NCI-H510A (cell line): ENCODE measurements at places on chromosomes 12 and 14.

DNA sequence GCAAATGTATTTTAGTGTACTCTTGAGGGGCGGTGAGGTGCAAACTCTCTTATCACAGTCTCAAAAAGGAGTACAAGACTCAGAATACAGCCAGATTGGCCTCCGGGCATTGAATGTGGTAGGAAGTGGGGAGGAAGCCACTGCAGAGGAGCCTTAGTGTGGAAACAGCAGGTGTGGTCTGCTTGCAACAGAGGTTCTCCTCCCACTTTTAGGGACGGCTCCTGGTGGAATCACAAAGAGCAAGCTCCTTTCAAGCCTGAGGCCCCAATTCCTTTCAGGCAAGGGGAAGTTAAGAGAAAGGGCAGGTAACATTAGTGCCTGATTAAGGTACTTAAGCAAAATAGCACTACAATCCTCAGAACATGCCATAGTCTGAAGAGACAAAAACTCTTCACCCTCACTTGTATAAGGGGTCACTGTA lies 23.7 kb upstream of the SLC2A3 start:
- DNase-seq: no peak

DNA sequence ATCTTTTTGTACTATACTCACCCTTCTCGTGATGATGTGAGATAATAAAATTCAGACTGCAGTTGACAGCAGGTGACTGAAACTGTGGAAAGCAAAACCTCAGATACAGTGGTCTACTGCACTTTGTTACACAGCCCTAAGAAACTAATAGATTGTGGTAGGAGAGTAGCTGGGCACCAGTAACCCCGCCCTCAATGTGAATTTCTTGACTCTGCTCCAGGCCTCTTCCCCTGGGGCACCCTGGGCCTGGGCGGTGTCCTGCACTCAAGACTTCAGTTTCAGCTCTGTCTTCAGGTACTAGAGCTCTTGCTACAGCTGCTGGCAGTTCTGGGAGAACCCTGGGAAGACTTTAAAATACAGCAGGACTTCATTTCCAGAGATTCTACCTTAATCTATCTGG lies 197.6 kb upstream of the AVPR1A start:
- no peak for DNase-seq

- no peak for DNase-seq
Observed at GRCh38 chr14:29351996-29352705, 575.5 kb downstream of the PRKD1 start.

GRCh38 chr12:57171668-57172067 lies 24.2 kb upstream of the LRP1-AS start:
- DNase-seq: no peak

GRCh38 chr14:100074431-100075100 lies 9.3 kb downstream of the EVL start:
- DNase-seq: no peak

DNA sequence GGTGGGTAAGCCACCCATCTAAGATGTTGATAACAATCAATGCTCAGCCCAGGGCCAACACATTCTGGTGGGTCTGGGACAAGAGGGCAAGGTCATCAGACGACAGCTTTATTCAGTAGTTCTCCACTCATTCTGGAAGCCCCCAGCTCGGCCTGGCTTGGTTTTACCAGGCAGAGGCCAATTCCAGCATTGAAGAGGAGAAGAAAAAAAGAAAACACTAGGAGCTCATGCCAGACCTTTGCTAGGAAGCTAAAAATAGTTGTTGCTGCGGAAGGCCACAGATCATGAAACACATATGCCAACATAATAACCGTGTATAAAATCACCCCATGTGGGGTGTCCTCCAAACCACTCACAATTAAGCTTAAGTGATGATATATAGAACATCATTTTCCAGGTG lies 44.4 kb downstream of the CCDC60 start:
- no peak for DNase-seq

GRCh38 chr12:91100906-91101305 lies 10.4 kb downstream of the LUM start:
- DNase-seq: no peak

- no peak for DNase-seq
Observed at GRCh38 chr12:107948391-107948945, 174.0 kb downstream of the ASCL4 start.

- no peak for DNase-seq
Observed at GRCh38 chr12:127107744-127108143, 1159.2 kb upstream of the TMEM132C start.

- peak; percentile 81 for DNase-seq
Observed at GRCh38 chr12:109020796-109021380, at the start of gene SVOP. SVOP (minus strand) TSS chr12:109021068; CDS start chr12:109020868, 200 bp downstream.

- no peak for DNase-seq
Observed at GRCh38 chr12:120620624-120621023, 19.8 kb upstream of the CABP1 start.

DNA sequence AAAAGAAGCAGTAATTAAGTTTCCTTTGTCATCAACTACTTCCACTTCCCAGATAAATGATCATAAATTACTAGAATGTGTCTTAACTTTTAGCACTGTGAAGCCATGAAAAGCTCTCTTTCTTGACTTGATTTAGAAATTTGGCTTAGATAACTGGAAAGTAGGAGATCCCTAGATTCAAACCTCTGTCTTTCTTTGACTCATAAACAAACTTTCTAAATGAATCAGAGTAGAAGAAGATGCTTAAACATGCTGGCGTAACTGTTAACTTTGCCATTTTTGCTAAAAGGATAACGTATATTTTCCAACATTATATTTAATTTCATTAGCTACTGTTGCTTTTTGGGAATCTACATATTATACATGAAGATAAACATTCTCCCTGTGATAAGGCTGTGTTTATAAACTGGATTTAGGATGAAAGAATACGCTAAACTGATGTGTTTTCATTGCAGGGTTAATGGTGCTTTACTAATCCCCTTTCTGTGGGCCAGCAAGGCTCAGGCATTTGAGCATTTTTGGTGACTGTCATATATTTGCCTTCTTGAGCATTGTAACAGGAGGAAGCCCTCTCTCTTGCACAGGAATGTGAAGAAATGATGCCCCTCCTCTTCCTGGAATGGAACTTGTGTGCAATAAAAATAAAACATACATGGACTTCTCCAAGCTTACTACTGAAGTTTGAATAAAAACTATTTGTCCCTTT lies 301.4 kb downstream of the BMP4 start:
- no peak for DNase-seq

DNA sequence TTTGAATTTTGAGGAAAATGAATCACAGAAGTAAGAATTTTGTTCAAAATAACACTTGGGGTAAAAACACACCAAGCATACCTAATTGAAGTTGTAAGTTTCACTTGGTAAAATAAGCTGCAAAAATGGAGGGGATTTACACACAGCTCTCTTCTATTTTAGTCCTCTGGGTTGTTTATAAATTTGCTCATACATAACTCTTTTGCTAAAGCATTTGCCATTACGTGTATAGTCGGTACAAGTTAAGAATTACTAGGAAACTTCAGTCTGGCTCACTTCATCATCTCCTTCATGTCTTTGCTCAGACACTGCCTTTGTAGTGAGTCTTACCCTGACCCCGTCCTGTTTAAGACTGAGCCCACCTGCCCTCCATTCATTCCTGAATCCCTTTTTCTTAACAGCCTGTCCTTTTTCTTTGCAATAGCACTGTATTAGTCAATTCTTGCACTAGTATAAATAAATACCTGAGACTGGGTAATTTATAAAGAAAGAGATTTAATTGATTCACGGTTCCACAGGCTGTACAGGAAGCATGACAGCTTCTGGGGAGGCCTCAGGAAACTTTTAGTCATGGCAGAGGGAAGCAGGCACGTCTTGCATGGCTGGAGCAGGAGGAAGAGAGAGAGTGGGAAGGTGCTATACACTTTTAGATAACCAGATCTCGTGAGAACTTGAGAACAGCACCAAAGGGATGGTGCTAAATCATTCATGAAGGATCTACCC lies 451.1 kb downstream of the PCNX1 start:
- no peak for DNase-seq

DNA sequence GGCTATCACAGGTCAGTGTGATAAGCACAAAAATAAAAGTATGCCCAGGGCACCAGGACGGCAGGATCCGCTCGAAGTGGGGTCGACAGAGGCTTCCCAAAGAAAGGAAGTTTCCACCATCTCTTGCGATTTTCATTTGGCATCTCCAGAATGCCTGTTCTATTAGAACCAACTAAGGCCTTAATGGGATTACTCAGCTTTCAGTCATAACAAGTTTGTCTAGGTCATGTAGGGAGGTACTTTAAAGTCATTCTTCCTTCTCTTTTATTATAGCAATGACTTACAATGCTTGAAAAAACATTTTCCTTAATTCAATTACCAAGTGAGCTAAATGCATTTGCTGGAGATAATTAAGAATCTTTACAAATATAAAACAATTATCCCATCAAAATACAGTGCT lies 83.6 kb upstream of the DIO3 start:
- no peak for DNase-seq

DNA sequence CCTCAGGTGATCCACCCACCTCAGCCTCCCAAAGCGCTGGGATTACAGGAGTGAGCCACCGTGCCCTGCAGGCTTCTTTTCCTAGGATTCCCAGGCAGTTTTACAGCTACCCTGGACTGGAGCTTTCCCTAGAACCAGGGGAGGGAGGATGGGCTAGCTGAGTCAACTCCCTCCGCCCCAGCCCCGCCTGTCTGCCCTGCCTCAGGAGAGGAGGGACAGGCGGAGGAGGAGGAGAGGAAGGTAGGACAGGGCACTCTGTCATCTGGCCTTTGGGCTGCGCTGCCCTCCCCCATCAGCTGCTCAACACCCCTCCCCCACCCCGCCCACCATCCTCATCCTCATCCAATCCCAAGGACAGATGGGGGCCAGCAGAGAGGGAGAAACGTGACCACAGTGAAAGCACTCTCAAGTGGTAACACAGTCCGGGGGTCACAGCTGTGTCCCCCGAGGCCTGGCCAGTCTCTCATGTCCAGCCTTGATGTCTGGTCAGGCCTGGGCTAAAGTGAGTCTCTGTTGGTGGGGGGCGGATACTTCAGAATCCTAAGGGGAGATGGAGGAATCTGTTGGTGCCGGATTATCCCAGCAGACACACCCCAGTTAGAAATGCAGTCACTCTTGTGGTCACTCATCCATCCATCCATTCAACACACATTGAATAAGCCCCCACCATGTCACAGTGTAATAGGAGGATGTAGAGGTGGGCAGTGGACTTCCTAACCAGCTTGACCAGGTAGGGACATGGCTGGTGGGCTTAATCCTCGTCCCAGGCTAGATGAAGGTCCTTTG lies 12.3 kb downstream of the FIGNL2 start:
- no peak for DNase-seq

DNA sequence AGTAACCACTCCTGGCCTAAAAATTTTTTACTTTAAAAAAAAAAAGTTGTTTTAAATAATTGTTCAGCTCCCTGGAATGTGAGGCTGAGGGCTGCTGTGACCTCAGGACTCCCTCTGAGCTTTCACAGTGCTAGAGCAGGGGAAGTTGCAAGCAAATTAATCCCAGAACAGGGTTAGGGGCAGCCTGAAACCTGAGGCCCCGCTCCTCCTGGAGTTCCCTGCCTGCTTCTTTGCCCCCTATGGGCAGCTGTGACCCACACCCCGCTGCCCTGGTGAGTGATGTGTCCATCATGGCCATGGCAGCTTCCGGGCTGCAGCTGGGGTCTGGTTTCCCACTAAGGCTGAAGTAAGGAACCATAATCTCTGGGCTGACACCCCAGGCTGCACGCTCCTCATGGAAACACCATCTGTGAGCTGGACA lies 9.5 kb downstream of the RITA1 start:
- DNase-seq: no peak

DNA sequence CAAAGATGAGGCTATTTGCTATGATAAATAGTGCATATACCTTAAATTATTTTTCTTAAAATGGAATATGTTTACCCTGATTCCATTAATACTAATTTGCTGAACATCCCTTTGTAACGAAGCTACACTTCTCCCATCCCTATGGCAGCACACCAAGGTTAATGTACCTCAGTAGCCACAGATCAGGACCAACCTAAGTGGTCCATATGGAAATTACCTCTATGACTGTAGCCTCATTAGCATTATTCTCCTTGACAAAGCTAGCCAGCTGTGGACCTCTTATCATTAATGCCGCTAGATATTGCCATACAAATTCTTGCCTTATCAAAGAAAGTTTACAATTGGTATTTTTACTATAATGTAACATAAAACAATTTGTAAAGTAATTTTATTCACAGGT lies 76.9 kb upstream of the GARIN2 start:
- DNase-seq: no peak

GRCh38 chr12:64791036-64791435 lies 31.8 kb upstream of the GNS start:
- DNase-seq: no peak

DNA sequence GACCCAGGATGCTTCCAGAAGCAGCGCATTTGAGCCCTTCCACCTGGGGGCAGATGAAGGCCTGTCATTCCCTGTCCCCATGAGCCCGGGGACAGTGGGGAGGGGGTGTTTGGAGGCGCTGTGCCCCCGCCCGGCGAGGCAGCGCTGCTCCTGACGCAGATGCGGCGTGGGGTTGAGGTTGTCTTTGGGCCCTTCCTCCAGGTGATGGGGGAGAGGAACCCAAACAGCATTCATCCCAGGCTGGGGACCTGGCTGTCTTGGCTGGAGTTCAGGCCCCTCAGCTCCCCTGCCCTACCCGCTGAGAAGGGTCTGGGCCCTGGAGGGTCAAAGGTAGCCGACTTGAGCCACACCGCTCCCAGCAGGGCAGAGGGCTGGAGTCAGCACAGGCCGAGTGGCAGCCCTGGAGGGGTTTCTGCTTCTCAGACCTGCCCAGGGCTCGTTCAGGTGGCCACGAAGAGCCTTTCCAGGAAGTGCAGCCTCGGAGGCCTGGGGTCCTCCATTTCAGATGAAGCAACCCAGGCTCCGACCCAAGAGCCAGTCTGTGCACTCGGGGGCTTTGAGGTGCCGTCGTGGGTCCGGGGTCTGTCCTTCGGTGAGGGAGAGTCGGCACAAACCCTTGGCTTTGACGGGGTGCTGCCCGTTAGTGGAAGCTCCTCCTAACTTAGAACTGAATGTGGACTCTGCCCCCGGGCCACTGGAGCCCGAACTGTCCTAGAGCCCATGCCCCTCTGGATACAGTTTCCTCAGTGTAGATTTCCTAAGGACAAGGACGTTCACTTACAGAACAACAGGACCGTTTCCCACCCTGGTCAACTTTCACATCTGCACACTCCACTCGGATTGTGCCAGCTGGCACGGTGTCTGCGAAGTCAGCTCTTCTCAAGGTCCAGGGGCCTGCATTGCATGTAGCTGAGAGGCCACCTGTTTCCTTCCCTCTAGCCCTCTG lies 16.1 kb downstream of the ACADS start:
- DNase-seq: no peak

DNA sequence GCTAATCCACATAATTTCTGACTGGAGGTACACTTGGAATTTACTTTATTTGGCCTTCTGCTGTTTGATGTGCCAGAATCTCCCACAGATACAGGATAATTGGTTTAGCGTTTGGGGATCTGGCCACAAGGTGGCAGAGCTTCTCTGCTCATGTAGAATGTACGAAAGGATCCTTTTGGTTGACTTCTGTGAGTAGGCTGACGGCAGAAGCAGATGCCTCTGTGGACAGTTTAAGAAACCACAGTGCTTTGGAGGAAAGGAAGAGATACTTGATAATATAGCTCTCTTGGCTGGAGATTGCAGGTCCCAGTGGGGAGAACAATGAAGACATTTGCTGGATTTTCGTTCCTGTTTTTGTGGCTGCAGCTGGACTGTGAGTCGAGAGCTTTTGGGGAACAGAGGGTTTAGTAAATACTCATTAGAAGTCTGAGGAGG lies 75.3 kb upstream of the OR4E1 start:
- no peak for DNase-seq
